HL-60 (cell line): ENCODE measurements at places on chromosomes 6 and 20.

- no peak for DNase-seq
Observed at GRCh38 chr20:17958373-17959256, 10.0 kb downstream of the SNX5 start.

GRCh38 chr6:165846123-165846966 is 183.3 kb upstream of the PDE10A start:
- no peak for DNase-seq

- DNase-seq, result no peak
Observed at GRCh38 chr20:43565758-43566104, 6.9 kb downstream of the SGK2 start.

- no peak for DNase-seq
Observed at GRCh38 chr6:9699888-9700287, 715.0 kb downstream of the TFAP2A start.

GRCh38 chr6:154408891-154409500 is 52.4 kb upstream of the IPCEF1 start:
- DNase-seq, result no peak

DNA sequence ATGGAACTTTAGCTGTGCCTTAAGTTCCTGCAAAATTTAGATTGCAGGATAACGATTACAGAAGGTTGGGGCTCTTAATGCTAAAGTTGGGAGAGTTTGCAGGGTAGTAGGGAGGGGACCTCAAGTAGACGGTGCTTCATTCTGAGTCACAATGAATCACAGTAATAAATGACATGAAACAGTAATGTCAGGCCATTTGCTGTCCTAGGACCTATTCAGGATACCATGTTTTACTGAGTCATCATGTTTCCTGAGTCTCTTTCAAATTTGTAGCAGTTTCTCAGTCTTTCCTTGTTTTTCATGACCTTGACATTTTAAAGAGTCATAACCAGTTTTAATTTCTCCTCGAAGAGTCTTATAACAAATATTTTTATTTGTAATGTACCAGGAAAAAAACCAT is 406.9 kb upstream of the MAP3K7 start:
- DNase-seq, result no peak

DNA sequence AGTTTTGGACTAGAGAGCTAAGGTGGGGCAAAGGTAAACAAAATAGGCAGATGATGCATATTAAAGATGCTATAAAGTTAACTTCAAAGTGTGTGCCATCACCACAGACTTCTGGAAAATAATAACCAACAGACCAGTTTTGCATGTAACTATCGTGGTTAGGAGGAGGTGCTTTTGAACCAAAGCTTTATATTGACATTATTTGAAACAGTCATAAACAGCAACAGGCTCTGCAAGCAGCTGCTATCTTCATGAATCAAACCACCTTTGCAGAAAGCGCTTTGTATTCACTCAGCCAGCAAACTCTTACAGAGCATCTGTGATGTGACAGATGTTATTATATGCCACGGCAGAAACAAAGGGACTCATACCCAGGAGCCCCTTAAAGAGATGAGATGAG is 81.9 kb downstream of the CRYBG1 start:
- DNase-seq, result no peak

GRCh38 chr6:108236791-108237190 is 24.0 kb downstream of the SNX3 start:
- DNase-seq, result no peak

DNA sequence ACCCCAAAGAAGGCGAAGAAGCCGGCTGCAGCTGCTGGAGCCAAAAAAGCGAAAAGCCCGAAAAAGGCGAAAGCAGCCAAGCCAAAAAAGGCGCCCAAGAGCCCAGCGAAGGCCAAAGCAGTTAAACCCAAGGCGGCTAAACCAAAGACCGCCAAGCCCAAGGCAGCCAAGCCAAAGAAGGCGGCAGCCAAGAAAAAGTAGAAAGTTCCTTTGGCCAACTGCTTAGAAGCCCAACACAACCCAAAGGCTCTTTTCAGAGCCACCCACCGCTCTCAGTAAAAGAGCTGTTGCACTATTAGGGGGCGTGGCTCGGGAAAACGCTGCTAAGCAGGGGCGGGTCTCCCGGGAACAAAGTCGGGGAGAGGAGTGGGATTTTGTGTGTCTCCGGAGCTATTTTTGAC is 69.6 kb downstream of the HFE start:
- peak; percentile 29 for DNase-seq

GRCh38 chr6:47464052-47464451 is 13.5 kb upstream of the CD2AP start:
- no peak for DNase-seq

DNA sequence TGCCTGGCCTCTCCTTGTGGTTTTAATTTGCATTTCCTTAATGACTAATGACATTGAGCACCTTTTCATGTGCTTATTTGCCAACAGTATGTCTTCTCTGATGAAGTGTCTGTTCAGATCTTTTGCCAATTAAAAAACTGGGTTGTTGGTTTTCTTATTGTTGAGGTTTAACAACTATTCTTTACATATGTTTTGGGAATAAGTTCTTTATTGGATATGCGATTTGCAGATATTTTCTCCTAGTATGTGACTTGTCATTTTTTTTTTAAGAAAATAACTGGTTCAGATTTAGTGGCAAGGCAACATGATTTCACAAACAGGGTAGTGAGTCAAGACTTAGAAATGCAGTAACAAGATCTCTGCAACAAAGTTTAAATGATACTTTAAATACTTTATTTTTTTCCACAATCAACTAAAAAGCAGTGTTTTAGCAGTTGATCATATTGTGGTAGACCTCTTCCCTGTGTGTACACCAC is 67.8 kb downstream of the TIAM2 start:
- no peak for DNase-seq

DNA sequence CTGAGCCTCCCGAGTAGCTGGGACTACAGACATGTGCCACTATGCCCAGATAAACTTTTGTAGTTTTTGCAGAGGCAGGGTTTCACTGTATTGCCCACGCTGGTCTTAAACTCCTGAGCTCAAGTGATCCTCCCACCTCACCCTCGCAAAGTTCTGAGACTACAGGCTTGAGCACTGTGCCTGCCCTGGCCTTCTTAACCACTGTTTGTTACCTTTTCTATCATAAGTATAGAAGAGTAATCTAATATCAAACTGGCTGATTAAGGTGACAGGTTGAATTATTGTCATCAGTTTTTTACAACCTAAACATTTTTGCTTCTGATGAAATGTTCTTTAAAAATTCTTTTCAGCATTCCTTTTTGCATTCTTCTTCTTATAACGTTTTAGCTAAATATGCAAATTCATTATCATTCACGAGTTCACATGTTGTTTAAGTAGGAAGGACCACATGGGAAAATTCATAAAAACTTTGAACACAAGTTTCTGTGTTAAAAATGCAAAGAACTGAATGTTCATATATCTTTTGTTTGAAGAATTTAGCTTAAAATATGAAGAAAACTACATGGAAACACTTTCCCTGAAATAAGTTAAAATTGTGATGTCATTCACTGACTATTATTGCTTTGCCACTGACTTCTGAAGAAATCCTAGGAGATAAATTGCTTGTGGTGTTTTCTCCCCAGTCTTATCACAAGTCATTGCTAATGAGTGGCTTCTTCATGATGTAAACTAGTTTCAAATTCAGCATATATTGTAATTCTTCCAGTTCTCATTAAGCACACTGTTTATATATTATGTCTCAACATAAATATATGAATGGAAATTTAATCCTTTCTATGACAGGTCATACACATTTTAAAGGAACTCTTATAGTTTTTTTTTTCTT is 106.7 kb downstream of the ADGRB3 start:
- DNase-seq, result no peak

GRCh38 chr6:85460921-85461797 is 11.3 kb downstream of the NT5E start:
- DNase-seq, result peak; percentile 32

GRCh38 chr6:167031082-167031709 is 32.0 kb downstream of the CEP43 start:
- no peak for DNase-seq

- no peak for DNase-seq
Observed at GRCh38 chr6:14676064-14676463, 558.5 kb downstream of the CD83 start.

DNA sequence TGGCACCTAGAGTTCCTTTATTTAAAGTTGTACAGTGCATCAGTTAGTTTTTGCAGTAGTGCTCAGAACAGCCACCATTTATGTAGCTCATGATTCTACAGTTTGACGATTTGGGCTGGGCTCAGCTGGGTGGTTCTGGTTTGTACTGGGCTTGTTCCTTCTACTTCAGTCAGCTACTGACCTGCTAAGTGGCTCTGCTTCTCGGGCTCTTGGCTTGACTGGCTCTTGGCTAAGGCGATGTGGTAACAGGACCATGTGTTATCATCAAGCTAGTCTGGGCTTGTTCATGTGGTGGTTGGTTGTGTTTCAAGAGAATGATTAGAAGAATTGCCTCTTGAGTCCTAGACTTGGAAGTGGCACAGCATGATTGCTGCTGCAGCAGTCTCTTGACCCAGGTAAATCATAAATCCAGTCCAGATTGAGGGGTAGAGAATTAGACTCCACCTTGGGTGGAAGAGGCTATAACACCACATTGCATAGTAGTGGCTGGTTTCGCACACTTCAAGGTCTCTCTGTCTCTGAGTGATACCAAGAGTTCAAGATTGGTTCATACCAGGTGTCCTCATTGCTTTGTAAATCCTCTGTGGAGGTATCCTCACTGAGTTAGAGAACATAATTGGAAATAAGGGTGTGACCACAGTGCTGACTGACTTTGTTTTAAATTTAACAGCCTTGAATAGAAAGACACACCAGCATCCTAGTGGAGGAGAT is 253.0 kb downstream of the ARID1B start:
- DNase-seq, result no peak

GRCh38 chr6:138339024-138339423 is 38.7 kb upstream of the SMIM28 start:
- DNase-seq, result no peak

GRCh38 chr6:29776684-29777083 is 50.9 kb upstream of the HLA-G start:
- DNase-seq, result no peak

GRCh38 chr20:44231713-44232468 is 15.2 kb upstream of the GDAP1L1 start:
- DNase-seq, result no peak

DNA sequence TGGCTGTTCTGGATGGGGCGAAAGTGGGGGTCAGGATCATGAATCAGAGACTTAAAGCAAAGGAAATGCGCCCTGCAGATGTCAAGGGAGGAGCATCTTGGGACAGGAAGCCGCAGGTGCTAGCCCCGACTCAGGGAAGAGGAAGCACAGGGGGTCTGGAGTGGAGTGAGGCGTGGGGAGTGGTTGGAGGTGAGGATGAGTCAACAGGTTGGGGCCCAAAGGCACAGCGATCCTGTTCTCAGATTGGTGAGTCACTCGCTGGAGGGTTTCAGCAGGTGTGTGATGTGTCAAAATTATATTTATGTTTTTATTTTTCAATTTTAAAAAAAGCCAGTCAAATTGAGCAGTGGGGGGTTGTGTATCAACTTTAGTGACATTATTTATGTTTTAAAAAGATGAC is 19.0 kb downstream of the PACSIN1 start:
- DNase-seq, result peak; percentile 27

DNA sequence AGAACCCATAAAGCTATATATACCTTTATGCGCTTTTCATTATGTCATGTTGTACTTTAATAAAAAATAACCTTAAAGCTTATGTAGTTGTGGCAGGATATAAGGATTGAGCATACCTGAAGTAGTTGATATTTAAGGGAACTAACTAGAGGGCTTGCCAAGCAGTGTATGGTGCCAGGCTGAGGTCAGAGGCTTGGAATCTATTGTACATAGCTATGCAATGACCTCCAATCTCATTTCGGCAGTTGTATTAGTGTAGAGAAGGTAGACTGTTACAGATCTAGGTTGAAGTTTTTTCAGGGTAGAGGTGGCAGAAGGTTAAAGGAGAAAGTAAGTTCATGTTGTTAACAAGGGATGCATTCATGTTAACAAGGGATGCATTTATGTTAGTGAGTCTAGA is 397.7 kb upstream of the HS3ST5 start:
- DNase-seq, result no peak
